Stimulated activated CD4-positive, alpha-beta T cell treated with anti-CD3 and anti-CD28 coated beads, Interleukin-4, amount 100 ng/mL, for 48 hours (primary cell): ENCODE measurements at places on chromosomes 2 and 18.

DNA sequence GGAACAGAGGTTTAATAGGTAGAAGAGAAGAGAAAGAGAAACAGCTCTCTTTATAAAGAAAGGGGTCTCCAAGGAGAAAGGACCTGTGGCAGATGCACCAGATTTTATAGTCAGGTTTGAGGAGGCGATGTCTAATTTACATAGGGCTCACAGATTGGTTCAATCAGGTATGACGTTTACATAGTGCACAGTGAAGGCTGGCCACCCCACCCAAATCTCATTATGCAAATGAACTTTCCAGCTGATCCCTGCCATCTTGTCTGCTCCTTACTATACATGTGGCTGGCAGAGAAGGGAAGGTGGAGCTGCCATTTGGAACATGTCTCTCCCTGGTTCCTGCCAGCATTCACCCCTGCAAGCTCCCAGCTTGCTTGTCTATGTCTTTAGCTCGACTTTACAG is 557.8 kb downstream of the SUCLG1 start:
- DNase-seq = no peak

DNA sequence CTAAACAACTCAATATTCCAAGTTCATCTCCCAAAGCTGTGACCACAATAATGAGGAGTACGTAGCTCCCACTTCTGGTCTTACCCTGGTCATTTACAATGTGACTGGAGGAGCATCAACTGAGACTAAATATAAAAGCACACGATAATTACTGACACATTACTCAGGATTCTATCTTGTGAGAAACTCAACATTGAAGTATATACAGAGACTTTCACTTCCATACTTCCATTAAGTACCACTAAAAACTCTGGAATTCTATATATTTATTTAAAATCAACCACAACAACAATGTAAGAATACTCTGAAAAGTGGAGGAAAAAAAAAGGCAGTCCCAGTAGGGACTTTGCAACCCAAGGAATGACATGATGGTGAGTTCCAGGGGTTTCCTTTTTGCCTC is 61.4 kb downstream of the XDH start:
- DNase-seq = no peak

DNA sequence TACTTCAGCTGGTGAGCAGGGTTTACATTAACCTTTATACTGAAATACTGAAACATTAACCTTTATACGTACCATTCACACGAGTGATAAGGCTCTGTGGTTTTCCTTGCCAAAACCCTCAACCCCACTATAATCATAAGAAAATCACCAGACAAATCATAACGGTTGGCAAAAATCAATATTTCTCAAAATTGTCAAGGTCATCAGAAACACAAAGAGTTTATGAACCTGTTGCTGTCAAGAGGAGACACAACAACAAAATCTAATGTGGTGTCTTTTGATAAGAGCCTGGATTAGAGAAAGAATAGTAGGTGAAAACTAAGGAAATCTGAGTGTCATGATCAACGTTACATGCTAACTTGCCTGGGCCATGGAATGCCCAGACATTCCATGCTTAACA is 396.9 kb upstream of the TMEFF2 start:
- DNase-seq = no peak

- no peak for DNase-seq
Observed at GRCh38 chr18:39845106-39845505, 2109.9 kb upstream of the PIK3C3 start.

DNA sequence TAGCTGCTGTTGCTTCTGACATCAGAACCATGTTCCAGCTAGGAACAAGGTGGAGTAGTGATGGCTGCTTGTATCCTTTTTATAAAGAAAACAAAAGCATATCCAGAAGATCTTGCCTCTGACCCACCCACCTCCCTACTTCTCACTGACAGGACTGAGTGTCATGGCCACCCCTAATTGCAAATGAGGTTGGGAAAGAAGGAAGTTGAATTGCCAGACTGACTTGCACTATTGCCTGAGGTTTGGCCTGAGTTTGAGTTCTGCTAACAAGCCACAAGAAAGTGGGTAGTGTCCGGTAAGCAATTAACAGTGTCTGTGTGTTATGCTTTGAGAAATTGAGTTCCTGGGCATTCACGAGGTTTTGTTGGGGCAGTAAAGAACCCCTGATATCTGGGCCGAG is 22.8 kb downstream of the SGPP2 start:
- no peak for DNase-seq
